Sciatic nerve (tissue), 2 donors: ENCODE measurements at places on chromosomes 6 and 20. TPM values are rescaled to one million over a fixed set of nuclear protein-coding genes. Genes with fewer than 3 reads are reported as not detected.
A peak's percentile ranks its signal among the peaks of the same experiment; 100 is the strongest.

DNA sequence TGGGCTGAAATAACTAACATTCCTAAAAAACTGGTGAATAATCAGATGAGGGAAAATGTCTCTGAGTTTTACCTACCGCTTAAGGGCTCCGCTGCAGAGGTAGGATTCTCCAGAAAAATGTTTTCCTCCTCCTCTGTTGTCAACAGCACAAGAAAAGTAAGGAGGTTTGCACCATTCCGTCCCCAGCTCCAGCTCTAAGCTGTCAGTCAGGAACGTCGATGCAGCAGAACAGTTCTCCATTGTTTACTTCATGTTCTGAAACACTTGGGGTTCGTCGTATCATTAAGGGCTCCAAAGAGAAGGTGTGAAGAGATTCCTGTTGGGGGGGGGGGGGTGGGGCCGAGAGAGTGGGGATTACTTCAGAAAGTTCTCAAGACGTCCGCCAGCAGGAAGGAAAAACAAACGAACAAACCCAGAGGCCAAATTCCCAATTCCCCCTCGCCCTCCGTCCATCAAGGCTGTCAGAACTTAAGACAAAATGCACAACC is 734 bp downstream of the MMS22L start:
- DNase-seq = no peak

- no peak for DNase-seq
These were observed 36.0 kb downstream of the YTHDF1 start for GRCh38 chr20:63179687-63180568.

DNA sequence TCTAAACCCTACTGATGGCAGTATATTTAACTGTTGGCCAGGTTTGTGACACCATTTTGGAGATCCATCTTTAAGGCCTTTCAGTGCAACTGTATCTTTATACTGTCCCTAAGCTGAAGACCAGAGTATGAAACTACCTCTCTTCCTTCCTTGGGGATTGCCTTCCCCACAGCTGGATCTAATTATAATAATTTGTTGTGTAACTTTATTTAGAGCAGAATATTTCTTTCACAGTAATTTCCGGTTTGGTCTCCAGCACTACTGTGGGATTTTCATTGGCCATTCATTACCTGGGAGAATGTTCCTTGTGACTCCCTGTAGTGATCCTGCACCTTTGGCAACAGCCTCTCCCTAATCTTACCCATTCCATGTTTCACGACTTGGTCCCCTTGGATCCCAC is 75.2 kb downstream of the AKAP7 start:
- DNase-seq = no peak

DNA sequence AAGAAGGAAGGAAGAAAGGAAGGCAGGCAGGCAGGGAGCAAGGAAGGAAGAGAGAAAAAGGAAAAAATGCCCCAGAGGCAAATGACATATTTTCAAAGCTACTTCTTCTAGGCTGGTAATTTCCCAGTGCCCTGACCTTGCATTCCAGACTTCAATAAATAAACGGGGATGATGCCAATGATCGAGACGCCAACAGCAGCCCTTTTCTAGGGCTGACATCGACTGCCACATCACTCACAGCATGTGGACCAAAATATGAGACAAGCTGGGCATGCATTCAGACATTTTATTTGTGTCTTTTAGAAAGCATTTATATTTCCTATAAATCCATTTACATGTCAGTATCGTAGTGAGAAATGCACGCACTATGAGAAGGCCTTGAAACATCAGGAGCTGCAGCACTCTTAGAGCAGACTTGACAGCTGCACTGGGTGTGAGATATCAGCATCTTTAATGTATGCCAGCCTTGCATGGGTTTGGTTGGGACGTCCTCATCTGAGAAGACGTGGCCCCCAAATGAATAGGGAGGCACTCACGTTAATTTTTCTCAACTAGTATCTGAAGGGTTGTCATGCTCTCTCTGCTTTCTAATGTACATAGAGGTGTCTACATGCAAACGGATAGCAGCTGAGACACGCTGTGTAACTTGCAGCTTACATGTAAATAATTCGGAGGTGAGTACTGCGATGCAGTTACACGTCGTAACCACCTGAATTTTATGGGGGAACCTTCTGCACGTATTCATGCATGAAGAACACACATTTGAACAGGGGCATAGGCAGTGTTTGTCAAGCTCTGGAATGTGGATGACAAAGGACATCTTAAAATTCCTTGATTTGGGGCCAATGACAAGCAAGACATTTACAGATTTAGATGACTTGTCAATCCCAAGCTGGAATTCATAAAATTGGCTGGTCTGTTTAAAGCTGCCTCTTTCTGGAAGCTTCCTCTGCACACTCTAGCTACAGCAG is 149.1 kb upstream of the AGPAT4 start:
- DNase-seq = no peak

- no peak for DNase-seq
These were observed 8.0 kb upstream of the UBD start for GRCh38 chr6:29567541-29567940.

DNA sequence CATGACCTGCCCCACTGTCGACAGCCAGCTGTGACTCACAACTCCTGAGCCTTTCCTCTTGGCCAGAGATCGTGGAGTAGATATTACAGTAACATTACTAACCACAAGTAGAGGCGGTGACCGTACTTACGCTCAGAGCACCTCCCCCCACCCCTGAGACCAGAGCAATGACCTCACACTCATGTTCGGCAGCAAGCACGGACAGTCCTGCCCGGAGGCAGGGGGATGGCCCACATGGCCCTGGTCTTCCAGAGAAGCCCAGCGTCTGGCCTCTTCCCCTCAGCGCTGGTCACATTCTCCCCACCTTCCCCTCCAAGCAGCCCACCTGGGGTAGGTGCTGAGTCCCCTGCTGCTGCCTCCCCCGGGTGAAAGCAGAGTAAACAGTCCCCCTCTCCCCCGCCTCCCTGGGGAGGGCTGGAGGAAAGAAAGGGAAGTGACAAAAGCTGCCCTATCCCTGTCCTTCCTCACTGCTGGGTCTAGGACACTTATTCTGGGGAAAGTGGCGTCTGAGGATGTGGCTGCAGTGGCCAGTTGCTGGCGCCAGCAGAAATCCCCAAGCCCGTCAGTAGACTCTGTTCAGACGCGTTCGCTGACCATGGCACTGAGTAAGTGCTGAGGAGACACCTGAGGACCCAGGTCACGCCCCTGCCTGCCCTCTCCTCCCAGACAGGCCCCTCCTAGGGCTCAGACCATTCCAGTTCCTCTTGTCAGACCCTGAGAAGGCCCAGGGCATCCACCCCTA is 68.5 kb downstream of the MRPL14 start:
- DNase-seq = peak; percentile 80

DNA sequence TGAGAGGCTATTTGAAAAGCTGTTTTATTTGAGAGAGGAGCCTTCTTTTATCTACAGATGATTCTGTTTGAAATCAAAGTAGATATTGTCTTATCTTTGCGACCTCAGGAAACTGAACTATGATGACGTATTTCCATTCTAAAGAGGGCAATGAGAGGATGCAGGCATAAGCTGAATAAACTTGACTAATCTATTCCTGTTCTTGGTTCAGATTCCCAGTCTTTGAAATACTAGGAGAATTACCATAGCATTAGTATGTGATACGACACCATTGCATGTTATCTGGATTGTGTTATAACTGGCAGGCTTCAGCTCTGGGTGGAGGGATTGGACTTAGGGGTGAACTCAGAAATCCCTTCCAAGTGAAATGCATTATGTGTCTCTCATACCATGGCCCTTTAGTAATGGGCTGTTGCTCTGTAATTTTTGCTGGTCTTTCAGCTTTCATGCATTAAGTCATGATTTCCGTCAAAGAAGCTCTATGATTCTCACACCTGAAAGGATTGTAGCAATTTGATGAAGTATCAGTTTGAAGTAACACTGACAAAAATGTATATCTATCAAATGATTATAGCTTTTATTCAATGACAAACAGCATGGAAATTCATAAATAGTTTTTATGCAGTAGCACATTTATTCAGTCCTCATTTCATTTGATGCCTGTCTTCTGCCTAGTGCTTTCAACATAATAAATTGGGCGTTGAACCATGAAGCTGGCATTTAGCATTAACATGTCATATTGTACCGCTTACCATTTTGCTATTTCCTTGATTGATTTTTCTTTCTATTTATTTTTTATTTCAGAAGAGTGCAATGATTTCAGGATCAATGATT is 138.4 kb upstream of the SPACA1 start:
- no peak for DNase-seq

DNA sequence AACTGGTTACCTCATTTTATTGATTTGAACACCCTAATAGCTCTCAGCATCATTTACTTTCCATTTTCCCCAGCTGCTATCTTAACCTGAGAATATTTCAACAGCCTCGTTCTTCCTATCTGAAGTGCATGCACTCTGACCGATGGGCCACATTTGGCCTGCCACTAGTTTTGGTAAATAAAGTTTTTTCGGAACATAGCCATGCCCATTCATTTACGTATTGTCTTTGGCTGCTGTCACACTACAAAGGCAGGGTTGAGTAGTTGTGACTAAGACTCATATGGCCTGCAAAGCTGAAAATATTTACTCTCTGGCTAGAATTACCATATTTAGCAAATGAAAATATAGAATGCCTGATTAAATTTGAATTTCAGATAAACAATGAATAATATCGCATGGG is 10.8 kb downstream of the ADGRF4 start:
- DNase-seq = no peak

GRCh38 chr6:28349892-28350737 is at the start of gene ZKSCAN3:
TSS of gene ZKSCAN3 (plus strand) at chr6:28349947. CDS start at chr6:28359587, 9,640 bp downstream.
- DNase-seq = peak; percentile 88

DNA sequence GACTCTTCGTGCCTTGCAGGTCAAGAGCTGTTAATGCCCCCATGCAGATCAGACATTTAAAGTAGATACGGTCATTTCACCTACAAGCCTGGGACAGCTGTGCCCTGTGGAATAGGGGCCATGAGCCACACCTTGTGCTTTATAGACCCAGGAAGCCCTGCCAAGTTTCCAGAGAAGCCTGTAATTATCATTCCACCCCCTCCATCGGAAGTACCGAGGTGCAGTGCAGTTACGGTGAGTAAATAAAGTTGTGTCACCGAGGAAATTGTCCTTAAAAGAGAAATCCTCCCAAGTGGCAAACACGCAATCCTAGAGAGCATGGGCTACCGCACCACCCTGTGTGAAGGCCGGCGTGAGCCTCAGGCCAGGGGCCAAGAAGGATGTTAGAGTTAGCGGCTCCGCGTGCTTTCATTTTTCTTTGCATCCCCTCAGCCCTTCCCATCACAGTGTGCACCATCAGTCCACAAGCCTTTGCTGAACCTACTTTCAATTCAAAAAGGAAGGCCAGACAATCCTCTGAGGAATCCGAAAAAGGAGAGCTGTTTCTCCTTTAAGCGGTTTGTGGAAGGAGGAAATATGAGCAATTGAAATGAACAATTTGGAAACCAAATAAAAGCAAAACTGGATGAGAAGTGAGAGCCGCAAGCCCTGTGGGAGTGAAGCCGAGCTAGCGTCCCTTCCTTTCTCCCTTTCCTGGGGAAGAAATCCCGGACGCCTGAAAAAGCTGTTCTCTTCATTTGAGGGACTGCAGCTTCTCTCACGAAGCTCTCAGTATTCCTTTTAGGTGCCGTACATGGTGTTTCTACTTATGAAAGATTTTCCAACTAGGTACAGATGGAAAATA is 183.3 kb upstream of the PDE10A start:
- DNase-seq = no peak

Gene PLAGL1
- total RNA-seq = 65.8 TPM

Gene PLA2G7
- total RNA-seq = 5.9 TPM

Gene OOEP
- not detected for total RNA-seq

Gene SCRT2
- total RNA-seq = not detected

Gene SLC22A2
- total RNA-seq = not detected

Gene RSPH4A
- total RNA-seq = 0.18 TPM

Gene SLC17A9
- total RNA-seq = 3.8 TPM
